ENCODE measurements at places on chromosomes 7 and 10. TPM values are rescaled to one million over a fixed set of nuclear protein-coding genes. Genes with fewer than 3 reads are reported as not detected.

The KNDC1 gene
- total RNA-seq, result 0.32 TPM

The COL1A2 gene
- 0.16 TPM for total RNA-seq

The ITPRID1 gene
- total RNA-seq, result not detected

- no peak for DNase-seq
- peaks cover 35% of the 10 kb centered on the region for H3K27me3 ChIP-seq
- H3K4me1 ChIP-seq, result no peaks in the 10 kb centered on the region
- no peak overlapping the region for H3K4me3 ChIP-seq
- H3K27ac ChIP-seq, result no peak overlapping the region
Measured at GRCh38 chr7:54544527-54545240, 2.5 kb downstream of the VSTM2A start.

GRCh38 chr7:87091487-87092066, 32.1 kb upstream of the ELAPOR2 start:
- peaks cover 8% of the 10 kb centered on the region for H3K27me3 ChIP-seq
- H3K4me1 ChIP-seq, result no peaks in the 10 kb centered on the region
- no peak for DNase-seq

DNA sequence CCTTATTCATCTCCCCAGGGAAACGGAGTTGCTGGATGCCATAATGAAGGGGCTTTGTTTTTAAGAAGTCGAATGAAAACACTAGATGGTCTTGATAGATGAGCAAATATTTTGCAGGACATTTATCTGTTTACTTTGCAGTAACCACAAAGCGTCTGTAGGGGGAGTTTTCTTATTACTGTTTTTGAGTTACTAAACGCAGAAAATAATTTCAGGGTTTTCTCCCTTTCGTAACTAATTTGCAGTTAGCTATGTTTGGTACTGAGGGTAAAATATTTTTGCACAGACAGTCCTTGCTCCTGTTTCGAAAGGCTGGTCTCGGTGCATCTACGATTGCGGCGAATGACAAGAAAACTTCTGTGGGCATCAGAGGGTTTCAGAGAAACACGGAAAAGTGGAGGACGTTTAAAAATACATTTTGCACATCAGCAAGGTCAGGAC, 505.6 kb upstream of the MKI67 start:
- no peaks in the 10 kb centered on the region for H3K4me1 ChIP-seq
- H3K4me3 ChIP-seq, result no peak overlapping the region
- H3K36me3 ChIP-seq, result no peaks in the 10 kb centered on the region
- no peaks in the 10 kb centered on the region for H3K27me3 ChIP-seq

GRCh38 chr7:143882604-143883078, 19.3 kb downstream of the TCAF1 start:
- H3K27me3 ChIP-seq, result peaks cover 22% of the 10 kb centered on the region
- peaks cover 15% of the 10 kb centered on the region for H3K4me1 ChIP-seq
- H3K36me3 ChIP-seq, result peaks cover 5% of the 10 kb centered on the region
- H3K4me3 ChIP-seq, result no peak overlapping the region
- no peak for DNase-seq

GRCh38 chr10:2700626-2701305, 366.6 kb upstream of the PFKP start:
- no peak for DNase-seq
- no peaks in the 10 kb centered on the region for H3K27me3 ChIP-seq
- no peaks in the 10 kb centered on the region for H3K4me1 ChIP-seq
- no peak overlapping the region for H3K4me3 ChIP-seq
- no peak overlapping the region for H3K27ac ChIP-seq
- no peaks in the 10 kb centered on the region for H3K36me3 ChIP-seq

Measured in activated CD8-positive, alpha-beta T cell treated with anti-CD3 and anti-CD28 coated beads, Interleukin-2, amount 10 ng/mL, durations not matched to agents 7 days and 5 days (primary cell).